ENCODE measurements at places on chromosomes 6 and 20.

DNA sequence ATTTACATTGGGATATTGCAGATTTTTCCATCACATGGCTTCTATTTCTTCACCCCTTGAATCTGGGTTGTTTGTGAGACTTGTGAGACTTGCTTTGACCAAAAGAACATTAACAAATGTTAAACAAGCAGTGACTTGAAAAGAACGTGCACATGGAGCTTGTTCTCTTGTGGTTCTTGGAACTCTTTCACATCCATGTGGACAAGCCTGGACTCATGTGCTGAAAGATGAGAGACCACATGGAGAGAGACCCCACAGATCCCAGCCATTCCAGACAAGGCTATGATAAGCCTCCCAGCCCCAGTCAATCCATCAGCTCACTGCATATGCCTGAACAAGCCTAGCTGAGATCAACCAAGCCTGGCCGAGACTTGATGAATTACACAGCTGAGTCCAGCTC is 1365.7 kb upstream of the GJE1 start:
- no peak for DNase-seq

DNA sequence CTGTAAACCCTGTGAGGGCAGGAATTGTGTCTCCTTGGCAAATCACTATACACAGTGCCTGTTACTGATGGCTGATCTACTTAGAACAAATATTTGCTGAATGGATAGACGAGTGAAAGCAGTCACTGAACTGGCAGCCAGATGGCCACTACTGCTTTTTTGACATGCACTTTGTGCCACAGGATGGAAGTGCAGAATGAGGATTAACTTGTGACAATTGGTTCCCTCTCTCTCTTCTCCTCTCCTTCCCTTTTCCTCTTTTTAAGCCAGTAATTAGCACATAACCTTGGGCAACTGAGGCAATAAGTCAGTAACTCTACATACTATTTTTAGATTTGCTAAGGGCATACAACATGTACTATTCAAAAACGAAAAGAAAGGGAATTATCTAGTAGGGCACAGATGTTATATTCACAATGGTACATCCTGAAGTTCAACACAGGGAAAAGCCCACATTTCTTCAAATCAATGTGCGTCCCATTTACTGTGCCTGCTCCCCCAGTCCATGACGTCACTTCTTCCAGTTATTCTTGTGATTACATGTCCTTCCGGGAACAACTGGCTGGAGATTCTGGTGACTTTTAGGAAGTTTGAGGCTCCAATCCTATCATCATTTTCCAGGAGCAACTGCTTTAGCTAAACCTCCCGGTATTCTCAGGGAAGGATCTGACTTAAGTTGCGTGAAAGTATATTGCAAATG is 17.0 kb upstream of the RPS6KA2 start:
- DNase-seq, result no peak

GRCh38 chr20:61644378-61645076 is 392.5 kb downstream of the CDH4 start:
- DNase-seq, result no peak

DNA sequence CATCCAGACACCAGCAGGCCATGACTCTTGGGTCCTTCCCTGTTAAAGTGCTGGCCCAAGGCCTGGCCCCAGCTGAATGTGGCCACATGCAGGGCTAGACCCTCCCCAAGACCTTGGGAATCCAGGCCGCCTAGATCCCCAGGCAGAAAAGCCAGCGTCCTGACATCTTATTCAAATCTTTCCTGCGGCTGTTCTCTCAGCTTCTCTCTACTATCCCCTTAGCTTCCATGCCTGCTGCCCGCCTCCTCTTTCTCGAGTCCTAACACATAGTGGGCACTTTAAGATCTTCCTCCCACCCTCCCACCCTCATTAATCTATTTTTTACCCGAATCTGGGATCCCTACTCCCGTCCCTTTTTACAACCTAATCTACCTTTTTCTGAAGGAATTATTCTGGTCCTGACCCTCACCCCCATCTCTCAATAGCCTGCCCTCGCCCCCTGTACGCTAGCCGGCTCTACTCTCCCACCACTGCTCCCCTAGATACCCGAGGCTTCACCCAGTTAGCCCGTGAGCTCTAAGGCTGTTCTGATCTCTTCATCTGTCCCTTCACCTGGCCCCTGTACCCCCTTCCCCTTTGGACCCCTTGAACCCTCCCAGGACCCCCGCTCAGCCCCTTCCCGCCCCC is at the start of gene CCHCR1:
TSS of gene CCHCR1 (minus strand) at position 290 of the 627 bp plus-strand sequence. CDS start at position 88, 202 bp downstream.
- no peak for DNase-seq

DNA sequence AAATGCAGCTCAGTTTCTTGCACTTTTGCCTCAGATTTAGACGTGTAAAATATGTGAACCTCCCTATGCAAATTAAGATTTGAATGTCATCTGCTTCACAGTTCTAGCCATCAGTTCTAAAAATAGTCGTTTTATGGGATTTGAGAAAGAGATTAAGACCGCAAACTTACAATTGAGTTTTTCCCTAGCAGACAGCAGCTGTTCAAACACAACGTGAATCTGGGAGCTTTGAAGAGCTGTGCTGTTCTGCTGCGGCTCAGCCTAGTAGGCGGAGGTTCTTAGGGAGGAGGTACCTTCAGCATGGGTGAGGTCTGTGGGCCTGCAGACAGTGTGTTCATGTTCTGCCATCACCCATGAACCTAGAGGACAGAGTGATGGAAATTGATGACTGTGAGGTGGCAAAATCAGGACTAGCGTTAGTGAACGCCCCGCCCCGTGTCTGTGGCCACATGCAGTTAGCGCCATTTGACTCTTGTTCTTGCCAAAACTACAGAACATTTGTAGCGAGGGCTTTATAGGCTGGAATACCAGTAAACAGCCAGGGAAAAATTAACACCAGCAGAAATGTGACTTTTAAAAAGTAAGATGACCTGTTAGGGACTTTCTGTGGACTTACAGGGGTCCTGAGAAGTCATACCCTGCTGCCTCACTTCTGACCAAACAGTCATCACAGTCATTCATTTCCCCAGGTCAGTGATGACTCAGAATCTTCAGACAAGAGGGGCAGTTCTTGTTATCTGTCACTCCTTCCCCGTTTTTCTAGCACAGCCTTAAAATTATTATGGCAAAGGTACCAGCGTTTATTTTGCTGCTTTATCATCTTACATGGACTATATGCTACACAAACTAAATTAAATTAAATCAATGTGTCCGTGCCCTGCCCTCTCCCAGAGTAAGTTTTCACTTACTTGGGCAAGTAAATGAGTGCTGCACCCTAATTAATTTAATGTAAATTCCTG is 84.3 kb upstream of the TMEM181 start:
- DNase-seq, result peak; percentile 85

GRCh38 chr6:150310539-150310938 is 58.3 kb upstream of the IYD start:
- no peak for DNase-seq

DNA sequence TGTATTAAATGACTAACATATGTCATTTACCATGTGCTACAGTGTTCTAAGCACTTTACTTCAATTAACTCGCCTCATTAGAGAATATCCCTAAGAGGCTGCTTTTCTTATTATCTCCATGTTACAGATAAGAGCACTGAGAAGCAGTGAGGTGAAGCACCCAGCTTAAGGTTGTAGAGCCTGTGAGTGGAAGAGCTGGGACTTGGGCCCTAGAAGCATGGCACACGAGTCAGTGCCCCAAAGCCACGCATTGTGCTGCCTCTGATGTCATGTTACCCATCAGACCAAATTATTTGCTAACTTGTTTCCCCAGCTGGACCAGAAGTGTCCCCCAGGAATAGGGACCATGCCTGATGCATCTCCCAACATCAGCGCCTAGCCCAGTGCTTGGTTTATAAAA is 34.1 kb downstream of the POFUT1 start:
- DNase-seq, result no peak

GRCh38 chr6:64553249-64553786 is 917.7 kb downstream of the PHF3 start:
- no peak for DNase-seq

DNA sequence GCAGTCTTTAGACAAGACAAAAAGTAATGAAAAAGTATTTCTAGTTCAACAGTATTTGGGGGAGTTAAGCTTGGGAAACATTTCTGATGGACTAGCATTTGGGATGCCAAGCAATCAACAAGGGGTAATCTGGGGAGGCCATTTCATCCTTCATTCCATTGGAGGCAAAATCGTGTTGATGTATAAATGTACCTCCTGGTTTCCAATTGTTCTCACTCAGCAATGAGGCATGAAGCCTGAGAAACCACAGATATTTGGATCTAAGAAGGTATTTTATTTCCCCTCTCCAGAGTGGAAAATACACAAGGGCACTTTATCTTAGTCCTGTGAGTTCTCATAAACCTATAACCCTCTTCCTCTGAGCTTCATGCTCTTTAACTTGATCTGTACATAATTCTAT is 68.2 kb downstream of the TBX18 start:
- DNase-seq, result no peak

- DNase-seq, result no peak
Observed at GRCh38 chr6:80640176-80640575, 533.7 kb downstream of the BCKDHB start.

- DNase-seq, result no peak
Observed at GRCh38 chr6:21912151-21912832, 318.7 kb downstream of the SOX4 start.

DNA sequence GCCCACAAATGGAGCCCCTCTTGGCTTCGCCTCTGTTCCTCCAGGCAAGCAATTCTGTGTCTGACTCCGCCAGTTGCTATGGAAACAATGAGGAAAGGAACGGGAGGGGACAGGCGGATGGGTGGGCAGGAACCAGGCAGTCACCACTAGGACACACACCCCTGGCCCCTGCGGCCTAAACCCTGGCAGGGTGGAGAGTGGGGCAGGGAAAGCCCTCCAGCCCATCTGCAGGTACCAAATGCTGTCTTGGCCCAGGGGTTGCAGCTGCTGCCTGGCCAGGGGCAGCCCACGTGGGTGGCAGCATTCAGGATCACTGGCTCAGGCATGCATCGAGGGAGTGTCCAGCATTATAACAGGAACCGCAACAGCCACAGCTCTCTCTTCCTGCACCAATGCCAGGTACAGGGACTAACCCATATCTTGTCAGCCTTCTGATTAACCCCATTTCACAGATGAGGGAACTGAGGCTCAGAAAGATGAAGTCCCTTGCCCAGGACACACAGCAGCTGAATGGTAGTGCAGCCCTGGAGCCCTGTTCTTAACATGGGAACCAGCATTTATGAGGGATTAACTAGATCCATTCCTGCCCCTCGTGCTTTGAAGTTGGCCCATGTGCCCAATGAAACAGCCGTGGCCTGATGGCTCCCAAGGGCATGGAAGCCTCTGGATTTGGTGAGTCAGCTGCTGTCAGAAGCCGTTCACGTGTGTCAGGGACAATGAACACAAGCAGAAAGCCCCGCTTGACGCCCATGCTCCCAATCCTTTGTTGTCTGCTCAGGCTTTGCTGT is 66.3 kb downstream of the NOL4L start:
- DNase-seq, result no peak

DNA sequence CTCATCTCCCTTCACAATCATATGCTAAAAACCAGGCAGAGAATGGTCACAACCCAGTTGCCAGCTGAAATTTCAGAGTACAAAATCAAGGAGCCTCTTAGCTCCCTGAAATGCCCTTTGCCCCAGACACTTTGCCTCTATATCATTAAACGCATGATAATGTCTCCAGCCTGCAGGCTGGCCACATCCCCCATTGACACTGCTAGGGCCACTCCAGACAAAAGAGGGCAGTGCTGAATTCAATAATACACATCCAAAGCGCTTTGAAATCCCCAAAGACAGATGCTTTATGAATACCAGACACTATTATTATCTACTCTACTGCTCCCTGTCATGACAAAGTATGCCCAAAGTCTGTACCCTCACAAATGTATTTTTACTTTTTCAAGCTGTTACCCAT is 348.3 kb upstream of the POU3F2 start:
- DNase-seq, result no peak

GRCh38 chr20:19308146-19308545 is 95.7 kb downstream of the SLC24A3 start:
- no peak for DNase-seq

DNA sequence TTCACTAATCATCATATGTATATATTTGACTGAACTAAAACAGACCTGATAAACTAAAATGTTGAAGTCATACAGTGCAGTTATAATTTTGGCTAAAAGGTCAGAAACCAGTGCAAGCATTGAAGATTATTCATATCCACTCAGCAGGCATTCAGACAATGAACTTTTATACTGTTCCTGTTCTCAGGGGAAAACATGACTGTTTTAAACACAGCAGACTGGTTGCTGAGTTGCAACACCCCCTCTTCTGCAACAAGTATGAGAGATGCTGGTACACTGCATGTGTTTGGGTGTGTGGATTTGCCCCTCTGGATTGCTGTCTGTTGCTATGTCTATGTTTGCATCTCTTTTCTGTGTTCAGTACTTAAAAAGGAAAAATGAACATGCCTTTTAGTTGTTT is 206.8 kb downstream of the EYA4 start:
- no peak for DNase-seq

DNA sequence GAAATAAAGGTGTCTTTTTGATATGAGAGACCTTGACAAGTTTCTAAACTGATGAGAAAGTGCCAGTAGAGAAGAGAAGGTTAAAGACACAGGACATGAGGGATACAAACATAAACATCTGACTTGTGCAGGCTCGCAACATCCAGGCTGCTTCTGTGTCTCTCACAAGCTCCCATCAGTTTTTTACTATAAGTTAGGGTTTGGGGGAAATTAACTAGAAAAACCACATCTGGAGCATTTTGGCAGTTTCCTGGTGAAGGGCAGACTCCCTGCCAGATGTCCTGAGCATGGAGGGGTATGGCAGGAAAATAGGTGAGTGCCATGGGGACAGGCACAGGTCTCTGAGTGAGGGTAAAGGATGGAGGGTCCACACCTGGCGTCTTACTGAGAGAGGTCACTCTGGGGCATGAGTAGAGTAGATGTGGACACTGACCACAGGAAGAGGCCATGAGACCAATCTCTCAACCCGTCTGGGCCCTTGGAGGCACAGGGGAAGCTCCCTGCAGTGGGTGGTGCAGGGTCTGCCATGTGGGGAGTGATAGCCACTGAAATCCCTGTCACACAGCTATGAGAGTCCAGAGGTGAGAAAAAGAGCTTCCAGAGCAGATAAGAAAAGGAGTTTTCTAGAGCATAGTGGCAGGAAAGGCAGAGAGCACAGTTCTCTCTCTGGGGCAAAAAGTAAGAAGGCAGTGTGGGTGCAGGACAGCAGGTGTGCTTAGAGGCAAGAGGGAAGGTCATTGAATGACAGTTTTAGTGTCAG is 193.3 kb upstream of the SYNDIG1 start:
- no peak for DNase-seq

GRCh38 chr20:13648291-13649228 is 9.8 kb upstream of the TASP1 start:
- no peak for DNase-seq
